ENCODE measurements at places on chromosomes 6 and 20.

DNA sequence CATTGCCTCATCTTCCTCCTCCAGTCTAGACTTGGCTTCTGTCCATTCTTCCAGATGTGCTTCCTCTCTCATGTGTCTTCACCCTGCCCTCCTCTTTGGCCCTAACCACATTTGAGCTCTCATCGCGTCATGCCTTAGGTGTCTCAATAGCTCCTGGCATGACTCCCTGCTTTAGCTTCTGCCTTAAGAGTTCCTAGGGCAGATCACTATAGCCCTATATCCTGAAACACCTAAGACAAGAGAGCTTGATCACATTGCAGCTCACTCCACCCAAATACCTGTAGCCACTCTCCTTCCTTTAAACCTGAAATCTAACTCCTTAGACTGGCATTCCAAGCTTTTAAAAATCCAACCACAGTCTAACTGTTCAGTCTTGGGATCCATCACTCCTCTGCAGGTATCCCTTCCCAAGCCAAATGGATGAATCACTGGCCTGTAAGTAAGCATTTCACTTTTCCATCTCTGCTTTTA is 69.0 kb upstream of the STXBP5 start:
- peak; percentile 91 for DNase-seq

- DNase-seq = no peak
Measured at GRCh38 chr20:1555952-1556351, 1.6 kb downstream of the SIRPD start.

- DNase-seq = no peak
Measured at GRCh38 chr20:63665708-63666107, 7.6 kb downstream of the RTEL1 start.

GRCh38 chr6:44868335-44868668 is 459.8 kb upstream of the RUNX2 start:
- DNase-seq = no peak

- DNase-seq = no peak
Measured at GRCh38 chr6:164101859-164102258, 687.3 kb downstream of the QKI start.

DNA sequence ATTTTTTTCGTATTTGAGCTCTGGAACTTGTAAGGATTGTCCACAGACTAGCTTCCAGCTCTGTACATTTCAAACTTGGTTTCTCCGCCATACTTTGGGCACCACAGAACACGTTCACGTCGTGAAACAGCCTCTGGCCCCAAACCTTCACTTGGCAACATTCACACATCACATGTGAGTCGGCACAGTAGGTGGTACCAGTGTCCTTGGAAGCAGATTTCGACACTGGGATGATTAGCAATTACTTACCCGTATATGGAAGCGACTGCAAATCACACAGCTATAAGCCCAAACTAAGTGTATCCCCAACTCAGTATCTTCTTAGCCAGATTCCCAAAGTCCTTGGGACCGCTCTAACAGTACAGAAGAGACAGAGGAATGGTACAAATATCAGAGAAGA is 60.2 kb downstream of the MAFB start:
- no peak for DNase-seq

GRCh38 chr6:160519603-160520042 is 144.5 kb downstream of the LPA start:
- DNase-seq = no peak

GRCh38 chr6:141484711-141485110 is 648.0 kb upstream of the GJE1 start:
- DNase-seq = peak; percentile 24

DNA sequence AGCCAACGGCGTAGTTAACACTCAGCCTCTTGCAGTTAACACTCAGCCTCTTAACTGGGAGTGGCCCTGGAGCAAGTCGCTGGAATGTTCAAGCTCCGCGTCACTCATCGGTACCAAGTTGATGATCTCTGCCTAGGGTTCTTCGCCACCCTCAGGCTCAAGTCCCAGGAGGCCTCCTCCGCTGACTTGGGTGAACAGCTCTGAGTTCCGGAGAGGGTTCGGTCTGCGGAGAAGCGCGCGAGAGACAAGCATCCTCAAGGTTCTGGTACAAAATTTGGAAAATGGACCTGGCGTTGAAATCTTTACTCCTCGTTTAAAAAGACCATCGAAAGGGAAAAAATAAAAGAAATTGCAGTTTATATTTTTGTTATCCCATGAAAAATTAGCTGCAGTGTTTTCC is 876 bp upstream of the DSP start:
- peak; percentile 35 for DNase-seq

DNA sequence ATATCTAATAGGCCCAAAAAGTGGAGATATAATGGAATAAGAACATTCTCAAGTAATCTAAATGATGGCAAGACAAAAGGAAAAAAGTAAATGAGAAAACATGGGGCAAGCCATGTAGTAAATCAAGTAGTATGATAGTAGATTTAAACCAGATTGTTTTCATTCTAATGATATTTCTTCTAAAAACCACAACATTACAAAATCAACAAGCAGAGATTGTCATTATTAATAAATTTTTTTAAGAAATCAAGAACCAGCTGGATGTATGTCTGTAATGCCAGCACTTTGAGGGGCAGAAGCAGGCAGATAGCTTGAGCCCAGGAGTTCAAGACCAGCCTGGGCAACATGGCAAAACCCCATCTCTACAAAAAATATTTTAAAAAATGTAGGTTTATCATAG is 155.0 kb downstream of the RNGTT start:
- DNase-seq = peak; percentile 11

- DNase-seq = no peak
Measured at GRCh38 chr20:21614980-21615379, 90.5 kb upstream of the PAX1 start.

DNA sequence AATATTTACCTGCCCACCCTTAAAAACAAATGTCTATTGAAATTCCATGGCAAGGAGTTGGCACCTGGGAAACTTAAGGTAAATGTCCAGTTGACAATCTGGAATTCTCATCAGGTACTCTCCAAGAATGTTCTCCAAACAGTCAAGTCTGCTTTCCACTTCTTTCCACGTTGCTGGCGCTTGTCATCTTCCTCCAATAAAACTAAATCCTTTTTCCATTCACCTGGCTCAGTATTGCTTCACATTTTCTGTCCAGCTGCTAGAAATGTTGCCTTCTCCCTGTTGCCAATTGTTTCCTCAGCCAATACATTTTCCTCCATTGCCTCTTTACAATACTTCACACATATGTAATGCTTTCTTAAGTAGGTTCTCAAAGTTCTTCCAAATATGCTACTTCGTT is 1288.1 kb upstream of the MAP3K7 start:
- no peak for DNase-seq

- DNase-seq = no peak
Measured at GRCh38 chr6:32107406-32107805, 1.7 kb downstream of the TNXB start.

- no peak for DNase-seq
Measured at GRCh38 chr20:11729806-11730205, 187.9 kb upstream of the BTBD3 start.

GRCh38 chr6:1031720-1032119 is 280.2 kb upstream of the FOXQ1 start:
- no peak for DNase-seq

DNA sequence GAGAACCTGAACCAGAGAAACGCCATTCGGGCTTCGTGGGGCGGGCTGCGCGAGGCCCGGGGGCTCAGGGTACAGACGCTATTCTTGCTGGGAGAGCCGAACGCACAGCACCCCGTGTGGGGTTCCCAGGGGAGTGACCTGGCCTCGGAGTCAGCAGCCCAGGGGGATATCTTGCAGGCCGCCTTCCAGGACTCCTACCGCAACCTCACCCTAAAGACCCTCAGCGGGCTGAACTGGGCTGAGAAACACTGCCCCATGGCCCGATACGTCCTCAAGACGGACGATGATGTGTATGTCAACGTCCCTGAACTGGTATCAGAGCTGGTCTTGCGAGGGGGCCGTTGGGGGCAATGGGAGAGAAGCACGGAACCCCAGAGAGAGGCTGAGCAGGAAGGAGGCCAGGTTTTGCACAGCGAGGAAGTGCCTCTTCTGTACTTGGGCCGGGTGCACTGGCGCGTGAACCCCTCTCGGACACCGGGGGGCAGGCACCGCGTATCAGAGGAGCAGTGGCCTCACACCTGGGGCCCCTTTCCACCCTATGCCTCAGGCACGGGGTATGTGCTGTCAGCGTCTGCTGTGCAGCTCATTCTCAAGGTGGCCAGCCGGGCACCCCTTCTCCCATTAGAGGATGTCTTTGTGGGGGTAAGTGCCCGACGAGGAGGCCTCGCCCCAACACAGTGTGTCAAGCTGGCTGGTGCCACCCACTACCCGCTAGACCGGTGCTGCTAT is 904 bp downstream of the B3GALT4 start:
- peak; percentile 19 for DNase-seq

DNA sequence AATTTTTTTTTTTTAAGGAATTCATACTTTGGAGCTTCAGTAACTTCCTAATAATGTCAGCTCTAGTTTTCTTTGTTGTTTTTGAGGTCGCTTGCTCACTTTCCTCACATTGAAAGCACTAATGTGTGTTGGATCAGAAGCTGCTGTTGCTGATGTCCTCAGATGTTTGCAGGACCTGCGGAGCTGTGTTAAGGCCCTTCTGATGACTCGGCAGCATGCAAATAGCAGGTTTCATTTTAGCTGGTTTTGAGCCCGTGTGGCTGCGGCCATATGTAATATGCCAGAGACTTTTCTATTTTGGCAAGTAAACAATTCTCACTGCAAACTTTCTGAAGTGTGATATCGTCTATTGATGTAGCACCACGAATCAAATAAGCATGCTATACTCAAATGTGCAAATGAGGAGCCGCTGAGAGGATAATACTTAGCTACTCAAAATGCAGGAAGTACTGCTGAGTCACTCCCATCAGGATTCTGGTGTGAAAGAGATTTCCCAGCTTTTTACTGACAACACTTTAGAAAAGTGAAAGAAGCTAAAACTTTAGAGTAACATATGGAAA is 187.8 kb downstream of the SASH1 start:
- DNase-seq = peak; percentile 92

- DNase-seq = peak; percentile 98
Measured at GRCh38 chr6:17962436-17963031, 24.9 kb downstream of the KIF13A start.

GRCh38 chr6:135179920-135180541 is 1.1 kb upstream of the MYB start:
- DNase-seq = no peak

DNA sequence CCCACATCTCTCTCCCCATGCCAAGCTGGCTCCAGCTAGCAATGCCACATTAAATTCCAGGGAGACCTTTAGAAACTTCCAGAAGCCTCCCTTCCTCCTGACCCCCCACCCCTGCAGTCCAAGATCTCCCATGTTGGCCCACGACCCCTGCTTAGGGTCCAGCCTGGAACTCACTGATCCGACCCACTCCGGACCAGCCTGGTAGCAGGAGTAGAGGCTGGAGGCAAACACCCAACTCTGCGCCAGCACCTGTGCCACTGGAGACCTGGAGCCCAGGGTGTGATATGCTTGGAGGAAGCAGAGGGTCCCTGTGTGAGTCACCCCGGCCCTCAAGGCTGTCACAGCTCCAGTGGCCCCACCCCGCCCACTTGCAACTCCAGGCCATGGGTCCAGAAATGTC is 3.3 kb upstream of the ULBP1 start:
- DNase-seq = no peak

Measured in fibroblast of skin of abdomen (primary cell).